Activated B cell treated with CpG ODN at 0.5 μM for 24 hours (primary cell): ENCODE measurements at places on chromosomes 4 and X.

- H3K27me3 ChIP-seq = no peaks in the 10 kb centered on the region
- no peak overlapping the region for H3K27ac ChIP-seq
- no peak for DNase-seq
- H3K36me3 ChIP-seq = peaks cover 11% of the 10 kb centered on the region
- H3K4me3 ChIP-seq = no peak overlapping the region
Observed at GRCh38 chrX:38285649-38286048, 41.7 kb downstream of the RPGR start.

DNA sequence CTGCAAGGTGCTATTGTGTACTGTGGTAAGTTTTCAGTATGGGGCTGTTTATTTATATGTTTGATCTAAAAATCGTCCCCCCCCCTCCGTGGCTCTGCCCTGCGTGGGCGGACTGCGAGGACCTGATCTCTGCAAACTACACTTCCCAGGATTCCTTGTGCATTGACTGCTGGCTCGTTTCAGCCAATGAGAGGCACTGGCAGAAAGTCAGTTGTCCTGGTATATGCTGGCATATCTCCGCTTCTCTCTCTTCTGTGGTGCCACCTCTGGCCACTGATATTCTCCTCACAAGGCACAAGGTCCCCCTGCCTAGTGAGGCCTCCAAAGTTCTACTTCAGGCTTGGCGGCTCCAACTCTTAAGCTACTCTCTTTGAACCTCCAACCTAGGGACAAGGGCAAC is 168.8 kb upstream of the ZFP42 start:
- H3K27me3 ChIP-seq = no peaks in the 10 kb centered on the region
- no peaks in the 10 kb centered on the region for H3K4me1 ChIP-seq
- H3K36me3 ChIP-seq = no peaks in the 10 kb centered on the region
- DNase-seq = no peak
- H3K4me3 ChIP-seq = no peak overlapping the region
- no peak overlapping the region for H3K27ac ChIP-seq

- no peak for DNase-seq
- H3K4me1 ChIP-seq = no peaks in the 10 kb centered on the region
- no peak overlapping the region for H3K27ac ChIP-seq
- H3K27me3 ChIP-seq = no peaks in the 10 kb centered on the region
- no peak overlapping the region for H3K4me3 ChIP-seq
Observed at GRCh38 chr4:138249132-138249531, 7.0 kb upstream of the SLC7A11 start.

DNA sequence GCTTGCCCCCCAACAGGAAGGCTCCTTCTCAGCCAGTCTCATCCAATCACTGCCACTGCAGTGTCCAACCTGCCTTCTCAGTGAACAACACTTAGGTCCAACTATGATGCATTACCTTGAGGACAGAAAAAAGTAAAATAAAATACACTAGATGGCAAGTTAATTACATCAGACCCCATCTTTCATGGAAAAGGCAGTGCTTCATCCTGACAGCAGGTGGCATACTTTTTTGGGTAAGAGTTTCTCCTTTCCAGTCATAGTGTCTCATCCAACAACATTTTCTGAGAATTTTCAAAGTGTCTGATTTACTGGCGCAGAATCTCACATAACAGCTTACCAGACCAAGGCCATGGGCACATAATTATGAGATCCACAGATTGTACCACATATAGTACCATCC is 1742.8 kb downstream of the PCDH7 start:
- no peak overlapping the region for H3K27ac ChIP-seq
- H3K36me3 ChIP-seq = no peaks in the 10 kb centered on the region
- H3K27me3 ChIP-seq = no peaks in the 10 kb centered on the region
- no peak for DNase-seq

DNA sequence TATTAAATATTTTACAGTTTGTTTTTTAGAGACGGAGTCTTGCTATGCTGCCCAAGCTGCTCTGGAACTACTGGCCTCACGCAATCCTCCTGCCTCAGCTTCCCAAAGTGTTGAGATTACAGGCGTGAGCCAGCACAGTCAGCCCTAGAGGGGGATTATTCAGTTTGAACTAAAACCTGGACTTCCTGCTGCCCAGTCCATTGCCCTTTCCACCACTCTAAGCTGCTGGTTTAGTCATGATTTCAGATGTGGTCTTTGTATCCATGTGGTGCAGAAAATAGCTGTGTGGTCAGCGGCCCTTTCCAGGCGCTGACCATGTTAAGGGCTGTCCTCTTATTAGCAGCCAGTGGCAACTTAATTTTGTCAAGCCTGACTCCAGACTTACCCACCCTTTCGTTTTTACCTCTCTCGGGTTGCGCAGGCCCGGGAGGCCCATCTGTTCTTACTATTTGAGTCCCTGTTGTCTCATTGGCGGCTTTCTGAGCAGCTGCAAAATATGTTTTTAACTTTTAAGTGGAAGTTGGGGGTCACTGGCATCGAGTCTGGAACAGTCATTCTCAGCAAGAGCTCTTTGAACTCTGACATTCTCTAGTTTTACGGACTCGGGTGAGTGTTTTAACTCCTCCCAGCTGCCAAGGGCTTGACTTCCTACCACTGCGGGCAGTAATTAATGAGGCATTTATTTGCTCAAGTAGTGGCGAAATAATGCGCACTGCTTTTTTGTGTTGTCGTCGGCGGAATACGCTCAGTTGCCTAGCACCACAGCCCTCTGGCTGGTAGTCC is 773 bp upstream of the VMA21 start:
- peak overlapping the region; percentile 81 for H3K4me3 ChIP-seq
- no peaks in the 10 kb centered on the region for H3K27me3 ChIP-seq
- H3K36me3 ChIP-seq = peaks cover 5% of the 10 kb centered on the region
- no peak for DNase-seq
- peaks cover 43% of the 10 kb centered on the region for H3K4me1 ChIP-seq

DNA sequence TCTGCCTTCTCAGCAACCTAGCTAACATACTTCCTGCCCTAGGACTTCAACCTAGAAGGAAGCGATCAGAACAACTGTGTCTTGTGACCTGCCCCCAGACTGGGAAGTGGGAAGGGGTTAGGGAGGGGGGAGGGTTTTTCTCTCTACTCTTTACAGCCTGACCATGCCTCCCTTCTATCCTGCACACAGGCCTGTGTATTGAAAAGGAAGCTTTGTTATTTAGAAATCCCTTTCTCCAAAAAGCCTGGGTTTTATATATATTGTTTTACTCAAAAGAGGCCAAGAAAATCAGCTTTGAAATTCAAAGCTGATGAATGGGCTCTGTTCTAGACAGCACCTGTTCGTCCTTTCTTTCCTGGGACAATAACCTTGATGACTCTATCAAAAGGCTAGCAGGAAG is 35.2 kb upstream of the SMS start:
- no peaks in the 10 kb centered on the region for H3K27me3 ChIP-seq
- DNase-seq = no peak

- no peaks in the 10 kb centered on the region for H3K36me3 ChIP-seq
- no peaks in the 10 kb centered on the region for H3K27me3 ChIP-seq
- no peak overlapping the region for H3K27ac ChIP-seq
- no peak for DNase-seq
- no peak overlapping the region for H3K4me3 ChIP-seq
- no peaks in the 10 kb centered on the region for H3K4me1 ChIP-seq
Observed at GRCh38 chr4:187236209-187236890, 512.7 kb upstream of the FAT1 start.

- H3K27me3 ChIP-seq = no peaks in the 10 kb centered on the region
- no peaks in the 10 kb centered on the region for H3K36me3 ChIP-seq
- DNase-seq = no peak
Observed at GRCh38 chrX:37378830-37379229, 29.7 kb downstream of the PRRG1 start.

DNA sequence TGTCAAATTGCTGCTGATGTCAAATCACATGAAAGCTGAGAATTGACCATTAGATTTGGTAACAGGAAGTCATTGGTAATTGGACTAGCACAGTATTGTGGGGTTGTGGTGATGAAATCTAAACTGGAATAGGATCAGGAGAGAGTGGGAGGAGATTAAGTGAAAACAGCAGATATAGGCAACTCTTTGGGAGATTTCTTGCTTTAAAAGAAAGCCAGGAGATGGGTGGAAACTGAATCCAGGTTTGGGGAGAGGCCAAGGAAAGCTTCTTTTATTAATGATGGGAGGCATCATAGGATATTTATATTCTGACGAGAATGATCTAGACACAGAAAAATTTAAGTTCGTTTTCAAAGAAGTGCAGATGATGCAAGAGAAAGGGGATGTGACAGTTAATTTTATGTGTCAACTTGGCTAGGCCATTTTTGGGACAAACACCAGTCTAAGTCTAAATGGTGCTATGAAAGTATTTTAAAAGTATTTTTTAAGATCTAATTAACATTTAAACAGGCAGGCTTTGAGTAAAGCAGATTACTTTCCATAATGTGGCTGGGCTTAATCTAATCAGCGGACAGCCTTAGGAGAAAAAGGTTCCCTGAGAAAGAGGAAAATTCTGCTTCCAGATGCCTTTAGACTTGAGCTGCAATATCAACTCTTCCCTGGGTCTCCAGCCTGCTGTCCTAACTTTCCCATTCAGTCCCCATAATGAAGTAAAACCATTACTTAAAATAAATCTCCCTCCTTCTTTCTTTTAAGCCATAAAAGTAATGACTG is 24.7 kb downstream of the SEC24D start:
- DNase-seq = no peak
- H3K4me3 ChIP-seq = no peak overlapping the region
- H3K36me3 ChIP-seq = peaks cover 76% of the 10 kb centered on the region
- no peaks in the 10 kb centered on the region for H3K4me1 ChIP-seq
- no peaks in the 10 kb centered on the region for H3K27me3 ChIP-seq

DNA sequence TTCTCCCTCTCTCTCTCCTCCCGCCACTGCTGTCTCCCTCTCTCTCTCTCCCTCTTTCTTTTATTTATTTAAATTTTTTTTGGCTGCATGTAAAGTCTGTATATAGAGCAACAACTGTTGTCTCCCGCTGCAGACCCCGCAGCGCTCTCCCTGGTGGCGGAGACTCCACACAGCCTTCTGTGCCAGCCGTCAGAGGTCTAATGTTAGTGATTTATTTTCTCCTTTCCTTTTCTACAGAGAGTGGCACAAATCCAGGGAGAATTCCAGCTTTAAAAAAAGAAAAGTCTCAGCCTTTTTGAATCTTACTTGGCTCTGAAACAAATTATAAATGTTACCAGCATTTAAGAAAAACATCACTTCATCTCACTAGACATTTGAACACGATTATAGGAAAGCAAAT is 106.2 kb downstream of the FAM9B start:
- no peak overlapping the region for H3K4me3 ChIP-seq
- no peaks in the 10 kb centered on the region for H3K4me1 ChIP-seq
- peaks cover 4% of the 10 kb centered on the region for H3K27me3 ChIP-seq
- H3K36me3 ChIP-seq = no peaks in the 10 kb centered on the region
- no peak overlapping the region for H3K27ac ChIP-seq
- DNase-seq = no peak

DNA sequence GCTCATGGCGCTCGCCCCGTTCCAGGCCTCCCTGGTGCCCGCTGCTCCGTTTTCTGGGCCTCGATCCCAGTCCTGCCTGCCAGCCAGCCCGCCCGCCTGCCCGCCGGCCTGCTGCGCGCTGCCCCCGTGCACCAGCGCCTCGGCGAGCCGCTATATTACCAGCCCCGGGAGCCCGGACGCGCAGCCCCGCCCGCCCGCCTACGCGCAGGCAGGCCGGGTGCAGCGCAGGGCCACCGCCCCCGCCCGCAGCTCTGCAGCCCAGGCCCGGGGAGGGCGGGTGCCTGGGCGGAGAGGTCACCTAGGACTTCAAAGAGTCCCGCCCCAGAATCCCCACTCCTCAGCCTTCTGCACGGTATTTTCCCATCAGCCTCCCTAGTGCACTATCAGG is at the start of gene MAOB:
Gene MAOB (minus strand): TSS at position 157 of the 388 bp plus-strand sequence. CDS start 151 bp downstream, at position 6.
- no peaks in the 10 kb centered on the region for H3K4me1 ChIP-seq
- peaks cover 10% of the 10 kb centered on the region for H3K27me3 ChIP-seq
- H3K27ac ChIP-seq = no peak within 1 kb of the TSS
- no peaks in the 10 kb centered on the region for H3K36me3 ChIP-seq
- H3K4me3 ChIP-seq = no peak within 1 kb of the TSS

DNA sequence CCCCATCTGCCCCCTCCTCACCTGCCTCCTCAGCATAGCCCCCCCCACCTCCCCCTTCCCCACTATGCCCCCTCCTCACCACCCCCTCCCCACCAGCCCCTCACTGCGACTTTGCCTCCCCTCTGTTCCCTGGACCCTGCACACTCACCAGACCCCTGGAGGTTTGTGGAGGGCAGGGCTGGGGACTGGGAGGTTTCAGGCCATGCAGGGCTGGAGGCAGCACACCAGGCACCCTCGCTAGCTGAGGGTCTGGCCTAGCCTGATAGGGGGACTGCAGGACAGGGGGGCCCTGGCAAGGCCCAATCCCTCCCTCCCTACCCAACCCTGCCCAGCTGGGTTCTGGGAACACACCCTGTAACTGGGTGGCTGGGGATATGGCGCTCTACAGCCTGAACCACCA is 28.0 kb downstream of the TACC3 start:
- DNase-seq = no peak
- H3K4me3 ChIP-seq = no peak overlapping the region
- no peaks in the 10 kb centered on the region for H3K27me3 ChIP-seq
- H3K4me1 ChIP-seq = peaks cover 4% of the 10 kb centered on the region

GRCh38 chr4:2941138-2942036 is 21.8 kb downstream of the NOP14 start:
- H3K4me3 ChIP-seq = no peak overlapping the region
- no peak overlapping the region for H3K27ac ChIP-seq
- H3K4me1 ChIP-seq = peaks cover 22% of the 10 kb centered on the region
- H3K36me3 ChIP-seq = peaks cover 92% of the 10 kb centered on the region

GRCh38 chr4:8641931-8642650 is 49.5 kb downstream of the CPZ start:
- DNase-seq = no peak
- H3K27me3 ChIP-seq = no peaks in the 10 kb centered on the region
- H3K27ac ChIP-seq = no peak overlapping the region
- no peaks in the 10 kb centered on the region for H3K36me3 ChIP-seq
- no peaks in the 10 kb centered on the region for H3K4me1 ChIP-seq

DNA sequence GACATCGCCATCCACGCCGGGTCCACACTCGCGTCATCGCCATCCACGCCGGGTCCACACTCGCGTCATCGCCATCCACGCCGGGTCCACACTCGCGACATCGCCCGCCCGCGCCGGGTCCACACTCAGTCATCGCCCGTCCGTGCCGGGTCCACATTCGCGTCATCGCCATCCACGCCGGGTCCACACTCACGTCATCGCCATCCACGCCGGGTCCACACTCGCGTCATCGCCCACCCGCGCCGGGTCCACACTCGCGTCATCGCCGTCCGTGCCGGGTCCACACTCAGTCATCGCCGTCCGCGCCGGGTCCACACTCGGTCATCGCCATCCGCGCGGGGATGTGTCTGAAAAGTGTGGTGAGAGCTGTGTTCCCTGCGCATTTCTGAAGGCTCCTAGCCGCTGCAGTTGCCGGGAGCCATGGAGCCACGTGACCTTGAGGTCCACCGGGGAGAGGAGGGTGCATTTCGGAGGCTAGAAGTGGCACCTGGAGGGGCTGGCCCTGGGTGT is 17.3 kb downstream of the PCGF3 start:
- peaks cover 8% of the 10 kb centered on the region for H3K4me1 ChIP-seq
- no peak overlapping the region for H3K27ac ChIP-seq
- H3K27me3 ChIP-seq = no peaks in the 10 kb centered on the region
- H3K4me3 ChIP-seq = no peak overlapping the region

DNA sequence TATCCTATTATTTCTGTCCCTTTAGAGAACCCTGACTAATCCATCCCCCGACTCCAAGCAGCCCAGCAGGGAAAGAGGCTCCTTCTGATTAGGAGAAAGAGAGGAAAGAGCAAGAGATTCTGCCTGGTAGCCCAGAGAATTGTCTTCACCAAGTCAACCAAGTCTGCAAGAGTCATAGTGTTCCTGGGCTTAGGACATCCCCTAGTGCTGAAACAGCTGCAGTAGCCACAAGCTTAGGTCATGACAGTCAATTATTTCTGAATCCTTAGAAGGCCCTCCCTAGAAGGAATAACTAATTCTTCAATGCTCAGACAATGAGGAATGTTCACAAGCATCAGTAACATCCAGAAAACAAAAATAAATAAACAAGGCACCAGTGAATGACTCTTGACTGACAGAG is 480.3 kb upstream of the GRIA3 start:
- no peak overlapping the region for H3K4me3 ChIP-seq
- H3K27ac ChIP-seq = no peak overlapping the region
